SW 1271 (cell line): ENCODE measurements at places on chromosomes 12 and 14.

GRCh38 chr12:109729371-109729781 lies 15.8 kb downstream of the FAM222A start:
- no peak for DNase-seq

GRCh38 chr14:55122440-55122986 lies 6.5 kb upstream of the LGALS3 start:
- no peak for DNase-seq

GRCh38 chr14:22419620-22420019 lies 169.4 kb downstream of the DAD1 start:
- DNase-seq: no peak

DNA sequence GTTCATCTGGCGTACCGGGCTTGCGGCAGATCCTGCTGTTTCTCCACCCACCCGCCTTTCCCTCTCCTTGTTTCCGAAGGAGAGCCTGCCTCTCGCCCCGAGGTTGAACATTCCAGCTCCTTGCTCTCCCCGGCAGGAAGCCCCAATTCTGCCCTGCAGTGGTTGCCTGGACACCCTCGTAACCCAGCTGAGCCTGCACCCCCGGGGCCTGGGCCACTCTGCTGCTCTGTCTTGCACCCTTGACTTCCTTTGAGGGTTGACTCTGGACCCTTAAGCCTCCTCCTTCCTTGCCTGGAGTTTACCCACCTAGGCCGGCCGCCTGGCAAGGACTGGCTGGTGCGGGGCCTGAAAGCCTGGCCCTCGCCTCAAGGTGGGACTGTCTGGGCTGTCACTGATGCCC lies 25.8 kb upstream of the NCOR2 start:
- DNase-seq: no peak

- no peak for DNase-seq
These were observed 39.4 kb upstream of the FUT8 start for GRCh38 chr14:65373016-65373670.

DNA sequence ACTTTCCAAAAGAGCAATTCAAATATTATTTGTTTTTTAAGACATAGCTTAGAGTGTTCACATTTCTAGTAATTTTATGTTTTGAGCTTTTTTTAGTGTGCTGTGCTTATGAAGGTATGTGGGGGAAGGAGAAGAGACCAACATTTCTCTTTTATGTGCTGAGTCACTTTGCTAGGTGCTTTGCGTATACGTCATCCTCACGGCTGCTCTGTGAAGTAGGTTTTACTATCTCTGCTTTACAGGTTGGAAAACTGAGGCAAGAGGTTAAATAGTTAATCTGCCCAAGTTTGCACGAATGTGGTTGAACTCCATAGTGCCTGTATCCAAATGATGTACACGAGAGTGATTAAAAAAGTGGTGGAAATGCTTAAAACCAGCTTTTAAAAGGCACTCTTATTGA lies 75.9 kb downstream of the AEBP2 start:
- DNase-seq: no peak

DNA sequence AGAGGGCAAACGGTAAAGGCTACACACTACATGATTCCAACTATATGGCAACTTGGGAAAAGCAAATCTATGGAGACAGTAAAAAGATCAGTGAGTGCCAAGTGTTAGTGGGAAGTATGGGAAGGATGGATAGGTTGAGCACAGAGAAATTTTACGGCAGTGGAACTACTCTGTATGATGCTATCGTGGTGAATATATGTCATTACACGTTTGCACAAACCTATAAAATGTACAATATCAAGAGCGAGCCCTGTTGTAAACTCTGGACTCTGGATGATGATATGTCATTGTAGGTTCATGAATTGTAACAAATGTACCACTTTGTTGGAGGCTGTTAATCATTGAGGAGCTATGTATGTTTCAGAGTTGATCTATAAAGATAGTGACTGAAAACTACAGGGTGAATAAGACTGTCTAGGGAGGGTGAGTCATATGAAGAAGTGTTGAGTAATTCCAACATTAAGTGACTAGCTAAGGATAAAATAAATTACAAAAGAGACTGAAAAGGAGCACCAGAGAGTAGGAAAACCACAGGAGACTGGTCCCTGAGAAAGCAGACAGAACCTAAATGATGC lies 349.2 kb upstream of the LMO3 start:
- DNase-seq: no peak

- DNase-seq: no peak
These were observed 7.9 kb downstream of the EMP1 start for GRCh38 chr12:13204428-13204827.

- no peak for DNase-seq
These were observed 940 bp downstream of the MOAP1 start for GRCh38 chr14:93183596-93184317.
